ENCODE measurements at places on chromosomes 11 and 22.
A peak's percentile ranks its signal among the peaks of the same experiment; 100 is the strongest.

DNA sequence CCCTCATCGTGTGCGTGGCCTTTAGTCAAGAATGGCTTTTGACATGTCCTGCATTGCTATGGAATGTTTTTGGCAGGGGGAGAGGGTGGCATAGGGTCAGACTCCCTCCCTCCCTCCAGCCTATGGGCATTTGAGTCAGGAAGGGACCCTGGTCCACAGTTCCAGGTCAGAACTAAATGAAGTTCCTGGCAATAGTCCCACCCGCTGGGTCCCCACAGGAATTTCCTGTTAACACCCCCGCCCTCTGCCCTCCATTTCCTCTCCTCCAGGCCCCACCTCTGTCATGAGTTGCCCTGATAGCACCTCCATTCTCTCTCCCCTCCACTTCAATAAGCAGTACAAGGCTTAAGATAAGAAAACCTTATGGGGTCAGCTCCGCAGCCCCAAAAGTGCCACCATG is 40.8 kb upstream of the LMO2 start:
- no peak for DNase-seq

DNA sequence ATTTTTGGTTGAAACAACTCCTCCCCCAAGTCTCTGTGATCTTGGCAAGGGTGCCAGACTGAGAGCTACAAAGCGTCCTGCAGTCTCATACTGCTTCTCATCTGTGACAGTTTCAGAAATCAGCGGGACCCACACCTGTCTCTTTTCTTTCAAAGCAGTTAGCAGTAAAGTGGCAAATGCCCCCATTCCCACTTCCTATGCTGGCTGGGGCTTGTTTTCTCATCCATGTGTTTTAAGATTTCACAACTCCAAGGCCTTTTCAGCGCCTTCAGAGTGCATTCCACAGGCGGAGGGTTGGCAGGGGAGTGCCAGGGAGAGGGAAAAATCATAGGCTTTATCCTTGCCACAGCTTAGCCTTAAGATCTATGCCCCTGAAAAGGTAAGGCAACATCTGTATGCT is 493.5 kb downstream of the OPCML start:
- no peak for DNase-seq

DNA sequence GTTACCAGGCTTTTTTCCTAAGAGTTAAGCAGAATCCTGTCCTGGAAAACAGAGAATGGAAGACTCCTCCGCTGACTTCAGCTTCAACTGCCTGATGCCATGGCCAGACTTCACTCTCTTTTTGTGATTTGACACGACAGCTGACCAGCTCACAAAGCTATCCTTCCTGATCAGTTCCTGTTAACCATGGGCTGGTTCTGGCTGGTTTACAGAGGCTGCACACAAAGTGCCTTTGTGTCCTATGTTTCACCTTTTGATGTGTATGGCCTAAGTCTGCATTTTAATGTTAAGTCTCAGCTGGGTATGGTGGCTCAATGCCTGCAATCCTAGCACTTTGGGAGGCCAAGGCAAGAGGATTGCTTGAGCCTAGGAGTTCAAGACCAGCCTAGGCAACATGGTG is 11.1 kb downstream of the FOLR3 start:
- no peak for DNase-seq

DNA sequence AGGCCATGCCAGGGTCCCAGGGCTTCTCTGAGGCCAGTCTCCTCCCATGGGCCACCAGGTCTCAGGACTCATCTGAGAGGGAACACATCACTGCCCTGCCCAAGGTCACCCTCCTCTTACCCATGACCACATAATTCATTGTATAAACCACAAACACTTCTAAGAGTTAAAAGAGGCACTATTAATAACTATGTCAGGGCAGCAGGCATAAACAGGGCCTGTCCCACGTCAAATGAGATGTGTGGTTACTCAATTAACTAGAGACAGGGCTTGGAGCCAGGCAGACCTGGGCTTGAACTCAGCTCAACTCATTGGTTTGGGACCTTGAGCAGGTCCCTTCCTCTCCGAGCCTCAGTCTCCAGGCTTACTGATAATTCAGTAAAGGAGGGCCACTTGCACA is 33.1 kb downstream of the ARAP1 start:
- no peak for DNase-seq

DNA sequence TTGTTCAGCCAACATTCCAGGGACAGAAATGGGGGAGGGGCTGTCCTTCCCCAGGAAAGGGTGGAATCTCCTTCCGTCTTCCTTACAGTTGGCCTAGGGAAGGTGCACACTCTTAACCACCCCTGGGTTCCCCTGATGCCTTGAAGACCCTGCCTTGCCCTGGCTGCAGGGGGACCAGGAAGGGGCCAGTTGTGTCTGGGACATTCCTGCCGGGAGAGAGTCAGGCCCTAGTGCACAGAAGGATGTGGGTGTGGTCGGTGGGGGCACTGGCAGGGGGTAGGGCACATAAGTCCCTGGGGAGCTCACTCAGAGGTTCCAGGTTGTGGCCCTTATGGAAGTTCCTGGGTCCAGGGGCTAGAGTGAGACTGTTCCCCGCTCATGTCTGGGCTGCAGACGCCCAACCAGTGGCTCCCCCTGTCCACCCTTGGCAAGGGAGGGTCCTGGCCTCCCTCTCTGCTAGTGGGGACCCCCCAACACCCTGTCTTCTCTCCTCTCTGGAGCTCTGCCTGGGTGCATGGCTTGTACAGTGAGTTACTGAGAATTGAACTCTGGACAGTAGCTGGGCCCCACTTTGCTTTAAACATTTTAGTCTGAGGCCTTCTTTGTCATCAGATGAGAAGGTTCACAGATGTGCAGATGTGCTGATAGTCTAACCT is 2.0 kb upstream of the APOBEC3A start:
- DNase-seq = no peak

GRCh38 chr11:34620820-34621792 is at the start of gene EHF:
Gene EHF (plus strand): TSS chr11:34621093. CDS start chr11:34642631, 21,538 bp downstream.
- DNase-seq = no peak

DNA sequence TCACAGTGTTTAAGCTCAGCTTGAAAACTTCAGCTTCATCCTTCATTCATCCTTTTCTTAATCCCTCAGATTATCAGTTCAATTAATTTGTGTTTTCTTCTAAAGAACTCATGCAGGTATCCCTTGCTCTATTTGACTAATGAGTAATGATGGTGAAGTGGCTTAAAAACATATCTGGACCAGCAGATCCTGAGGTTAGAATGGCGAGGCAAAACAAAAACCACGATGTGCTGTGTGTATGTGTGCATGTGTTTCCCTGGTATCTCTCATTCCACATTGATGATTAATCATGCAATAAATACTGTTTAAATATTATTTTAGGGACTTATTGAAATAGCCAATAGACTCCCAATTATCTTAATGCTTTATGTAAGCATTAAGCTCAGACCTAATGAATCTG is 437.0 kb downstream of the DYNC2H1 start:
- DNase-seq = no peak

GRCh38 chr11:6315811-6316425 is 4.4 kb downstream of the CAVIN3 start:
- no peak for DNase-seq

GRCh38 chr11:67356864-67357561 is 3.7 kb upstream of the POLD4 start:
- no peak for DNase-seq

DNA sequence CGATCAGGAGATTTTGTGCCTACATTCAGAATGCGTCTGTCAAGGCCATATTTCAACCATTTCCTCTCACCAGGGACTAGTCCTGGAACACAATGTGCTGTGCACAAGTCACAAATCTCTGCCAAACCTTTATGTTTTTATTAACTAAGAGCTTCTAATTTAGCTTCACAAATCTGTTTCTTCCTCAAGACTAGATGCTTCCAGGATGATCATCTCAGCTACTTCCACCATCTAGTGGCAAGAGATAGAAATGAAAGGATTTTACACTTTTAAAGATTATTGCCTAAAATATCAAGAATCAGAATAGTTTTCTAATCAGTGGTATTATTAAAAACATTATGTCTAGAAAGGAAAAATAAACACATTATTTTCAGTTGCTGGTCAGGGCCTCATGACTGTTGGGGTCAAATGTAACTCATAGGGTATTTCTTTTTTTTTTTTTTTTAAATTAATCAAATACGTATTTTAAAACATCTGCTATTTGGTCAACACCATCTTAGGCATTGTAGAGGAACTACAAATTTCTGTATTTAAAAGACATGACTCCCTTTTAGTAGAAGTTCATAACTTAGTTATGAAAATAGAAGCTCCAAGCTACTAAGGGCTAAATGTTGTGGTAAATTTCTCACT is 1102.6 kb downstream of the DLG2 start:
- DNase-seq = no peak

GRCh38 chr11:25423436-25424199 is 908.3 kb upstream of the ANO3 start:
- no peak for DNase-seq

- no peak for DNase-seq
These were observed 26.3 kb downstream of the RNF141 start for GRCh38 chr11:10514709-10515108.

GRCh38 chr11:62603776-62604299 is 2.2 kb upstream of the MTA2 start:
- DNase-seq = no peak

- no peak for DNase-seq
These were observed 1.0 kb upstream of the TOB2 start for GRCh38 chr22:41447435-41448188.

- DNase-seq = peak; percentile 1
These were observed 505 bp downstream of the FAM227A start for GRCh38 chr22:38655519-38656255.

- DNase-seq = no peak
These were observed 100.8 kb downstream of the LDLRAD3 start for GRCh38 chr11:36044636-36045035.

DNA sequence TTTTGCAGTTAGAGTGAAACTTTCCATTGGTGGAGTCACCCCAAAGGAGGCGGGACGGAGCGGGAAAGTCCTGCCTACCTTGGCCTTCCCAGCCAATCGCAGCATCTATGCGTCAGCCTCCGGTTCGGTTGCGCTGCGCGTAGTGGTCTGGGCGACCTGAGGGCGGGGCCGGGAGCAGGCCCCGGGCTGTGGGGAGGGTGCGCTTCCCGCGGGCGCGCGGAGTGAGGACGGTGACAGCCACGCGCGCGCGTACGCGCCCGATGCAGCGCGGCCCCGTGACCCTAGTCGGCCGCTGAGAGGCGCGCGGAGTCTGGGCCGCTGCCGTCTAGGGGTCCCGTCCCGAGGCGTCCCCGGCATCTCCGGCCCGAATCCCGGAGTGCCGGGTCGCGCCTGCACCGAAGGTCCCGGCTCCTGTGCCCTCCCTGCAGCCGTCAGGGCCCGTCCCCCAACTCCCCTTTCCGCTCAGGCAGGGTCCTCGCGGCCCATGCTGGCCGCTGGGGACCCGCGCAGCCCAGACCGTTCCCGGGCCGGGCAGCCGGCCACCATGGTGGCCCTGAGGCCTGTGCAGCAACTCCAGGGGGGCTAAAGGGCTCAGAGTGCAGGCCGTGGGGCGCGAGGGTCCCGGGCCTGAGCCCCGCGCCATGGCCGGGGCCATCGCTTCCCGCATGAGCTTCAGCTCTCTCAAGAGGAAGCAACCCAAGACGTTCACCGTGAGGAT is at the start of gene NF2:
TSS of gene NF2 (plus strand) at position 276 of the 718 bp plus-strand sequence. CDS start at position 642, 366 bp downstream.
- peak; percentile 97 for DNase-seq
